ENCODE measurements at places on chromosomes 6 and 20. TPM values are rescaled to one million over a fixed set of nuclear protein-coding genes. Genes with fewer than 3 reads are reported as not detected.

The TMC2 gene
- total RNA-seq = not detected

The CASS4 gene
- not detected for total RNA-seq

The TNXB gene
- 13.1 TPM for total RNA-seq

The NKX2-2 gene
- total RNA-seq = not detected

The KCNK5 gene
- not detected for total RNA-seq

The ANGPT4 gene
- total RNA-seq = not detected
